ENCODE measurements at places on chromosomes 5 and 9.

DNA sequence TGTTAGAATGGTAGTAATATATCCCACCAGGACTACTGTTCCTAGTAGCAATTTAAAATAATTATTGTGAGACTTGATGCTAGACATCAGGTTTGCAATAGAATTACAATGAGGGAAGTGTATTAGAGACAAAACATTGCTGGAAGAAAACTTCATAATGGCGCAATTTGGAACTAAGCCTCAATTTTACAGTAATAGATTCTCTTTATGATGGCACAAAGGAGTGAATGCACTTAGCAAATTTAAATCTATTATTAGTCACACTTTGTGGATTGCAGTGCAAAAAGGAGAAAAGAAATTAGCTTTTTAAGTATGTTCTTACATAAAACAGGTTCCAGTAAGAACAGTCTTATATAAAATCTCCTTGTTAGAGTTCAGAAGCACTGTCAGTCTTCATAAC is 358.3 kb downstream of the KIAA0825 start:
- DNase-seq: no peak

DNA sequence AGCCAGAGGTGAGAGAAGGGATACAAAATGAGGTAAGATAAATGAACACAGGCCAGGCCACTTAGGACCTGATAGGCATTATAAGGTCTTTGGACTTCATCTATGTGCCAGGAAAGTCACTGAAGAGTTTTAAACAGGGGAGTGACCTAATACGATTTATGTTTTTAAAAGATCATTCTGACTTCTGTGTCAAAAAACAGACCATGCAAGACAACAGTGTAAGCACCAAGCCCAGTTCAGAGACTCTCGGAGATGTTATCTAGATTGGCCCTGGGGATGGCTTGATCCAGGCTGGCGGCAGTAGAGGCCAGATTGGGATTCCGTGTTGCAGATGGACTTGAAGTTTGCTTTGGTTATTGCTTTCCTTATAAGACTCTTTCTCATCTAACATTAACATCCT is 43.0 kb upstream of the DPYSL3 start:
- no peak for DNase-seq

GRCh38 chr5:58077966-58078365 is 381.9 kb downstream of the PLK2 start:
- no peak for DNase-seq

GRCh38 chr5:36689225-36689624 is 82.8 kb downstream of the SLC1A3 start:
- no peak for DNase-seq

GRCh38 chr5:17255471-17256021 is 38.1 kb downstream of the BASP1 start:
- no peak for DNase-seq

- DNase-seq: no peak
Measured at GRCh38 chr5:107121793-107122519, 548.8 kb downstream of the EFNA5 start.

GRCh38 chr5:14399054-14399692 is 182.4 kb upstream of the OTULINL start:
- DNase-seq: no peak

- no peak for DNase-seq
Measured at GRCh38 chr5:116371935-116372334, 202.7 kb downstream of the SEMA6A start.
